Fibroblast of upper back skin (primary cell): ENCODE measurements at places on chromosomes 2 and 18.

- DNase-seq: no peak
Measured at GRCh38 chr18:12820506-12820905, 63.5 kb downstream of the PTPN2 start.

DNA sequence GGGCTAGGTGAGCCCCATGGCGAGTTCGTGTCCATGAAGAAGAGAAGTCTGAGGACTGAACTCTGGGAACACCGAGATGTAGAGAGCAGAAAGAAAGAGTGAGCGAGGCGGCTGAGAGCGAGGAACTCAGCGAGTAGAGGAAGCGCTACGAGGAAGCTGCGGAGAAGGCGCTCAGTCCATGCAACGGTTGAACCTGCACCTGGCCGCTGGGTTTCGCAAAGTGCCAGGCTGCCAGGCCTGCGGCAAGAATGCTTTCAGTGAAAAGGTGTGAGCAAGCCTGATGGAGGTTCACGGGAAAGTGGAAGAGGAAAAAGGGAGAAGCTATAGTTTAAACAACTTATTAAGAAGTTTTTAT lies 251.0 kb upstream of the TMEM200C start:
- DNase-seq: no peak

DNA sequence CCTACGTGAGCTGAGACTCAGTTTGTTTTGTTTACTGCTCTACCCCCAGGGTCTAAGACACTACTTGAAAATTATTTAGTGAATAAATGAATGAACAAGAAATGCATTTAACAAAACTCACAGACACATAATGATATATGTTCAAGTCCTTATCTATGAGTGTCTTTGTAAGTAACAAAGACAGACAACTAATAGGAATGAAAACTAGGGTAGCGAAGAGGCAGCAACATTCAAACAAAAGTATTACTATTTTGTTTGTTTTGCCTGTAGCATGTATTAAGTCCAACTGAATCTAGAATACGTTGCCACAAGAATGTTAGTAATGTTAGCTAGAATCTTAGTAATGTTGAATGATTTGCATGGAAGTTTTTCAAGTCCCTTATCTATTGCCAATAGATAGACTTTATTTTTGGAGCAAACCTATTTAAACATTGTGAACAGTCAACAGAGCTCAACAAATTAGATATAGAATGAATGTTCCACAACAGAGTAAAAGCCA lies 144.8 kb upstream of the VWC2L start:
- peak; percentile 6 for DNase-seq

GRCh38 chr2:37781028-37781427 lies 109.6 kb upstream of the CDC42EP3 start:
- peak; percentile 94 for DNase-seq

DNA sequence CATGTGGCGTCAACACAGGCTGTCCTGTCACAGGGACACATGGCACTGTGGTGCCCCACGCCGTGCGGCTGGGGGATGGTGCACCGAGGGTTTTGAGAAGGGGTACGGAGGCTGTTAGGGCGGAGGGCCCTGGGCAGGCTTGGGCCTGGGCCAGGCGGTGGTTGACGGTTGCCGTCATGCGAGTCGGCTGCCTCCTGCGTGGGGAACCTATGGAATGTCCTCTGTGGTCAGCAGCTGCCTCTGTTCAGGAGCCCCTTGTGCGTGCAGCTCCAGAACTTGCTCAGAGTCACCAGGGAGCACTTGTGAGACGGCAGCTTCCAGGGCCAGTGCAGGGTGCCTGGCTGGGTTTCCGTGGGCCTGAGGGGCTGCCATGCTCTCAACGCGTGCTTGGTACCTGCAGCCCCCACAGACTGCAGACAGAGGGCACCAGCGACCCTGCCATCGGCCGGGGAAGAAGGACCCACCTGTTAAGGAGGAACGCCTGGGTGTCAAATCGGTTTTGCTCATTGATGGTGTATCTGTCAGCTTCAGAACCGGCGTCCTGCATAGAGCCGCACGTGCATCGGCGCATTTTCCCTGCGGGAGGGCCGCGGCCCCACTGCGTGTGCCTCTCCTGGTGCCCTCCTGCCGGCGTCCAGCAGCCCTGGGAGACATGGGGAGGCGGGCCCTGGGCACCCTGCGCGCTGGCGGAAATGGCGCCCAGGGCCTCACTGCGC lies 10.0 kb upstream of the D2HGDH start:
- DNase-seq: no peak

GRCh38 chr2:212745359-212745758 lies 206.8 kb upstream of the ERBB4 start:
- DNase-seq: no peak

- peak; percentile 84 for DNase-seq
Measured at GRCh38 chr2:229445019-229445418, 173.9 kb upstream of the PID1 start.

GRCh38 chr2:63663013-63663864 lies 74.5 kb downstream of the MDH1 start:
- no peak for DNase-seq

DNA sequence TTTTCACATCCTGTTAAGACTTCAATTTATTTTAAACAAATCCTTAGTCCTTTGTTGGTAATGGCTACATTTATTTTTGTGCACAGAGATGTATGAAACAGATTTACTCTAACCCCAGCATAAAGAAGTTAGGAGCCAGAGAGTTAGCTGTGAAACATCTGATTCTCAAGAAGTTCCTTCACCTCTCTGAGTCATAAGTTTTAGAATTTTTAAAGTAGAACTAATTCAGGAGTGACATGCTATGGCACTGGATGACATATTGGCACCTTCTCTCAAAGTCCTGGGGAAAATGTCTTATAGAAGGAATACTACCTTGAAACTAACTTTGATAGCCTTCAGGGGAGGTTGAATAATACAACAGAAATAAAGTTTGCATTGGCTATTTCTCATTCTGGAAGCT lies 6.4 kb upstream of the DSG2 start:
- no peak for DNase-seq

DNA sequence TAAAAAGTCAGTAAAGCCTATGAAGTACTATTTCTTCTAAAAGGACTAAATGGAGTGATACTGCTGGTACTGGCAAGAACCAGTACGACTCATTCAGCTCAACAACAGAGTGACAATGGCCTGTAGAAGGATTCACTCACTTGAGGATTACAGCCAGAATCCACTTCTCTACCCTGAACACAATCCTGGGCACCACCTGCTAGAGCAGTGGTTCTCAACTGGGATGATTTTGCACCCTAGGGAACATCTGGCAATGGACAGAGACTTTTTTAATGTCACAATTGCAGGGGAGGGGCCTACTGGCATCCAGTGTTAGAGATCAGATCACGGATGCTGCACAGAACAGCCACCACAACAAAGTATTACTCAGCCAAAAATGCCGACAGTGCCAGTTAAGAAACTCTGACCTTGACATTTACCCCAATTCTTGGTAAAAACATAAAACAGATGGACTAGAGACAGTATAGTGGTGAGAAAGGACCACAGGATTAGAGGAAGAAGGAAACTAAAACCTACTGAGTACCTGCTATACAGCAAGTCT lies 5.0 kb downstream of the SPIRE1 start:
- DNase-seq: peak; percentile 39

- DNase-seq: no peak
Measured at GRCh38 chr18:63182861-63183260, 136.7 kb downstream of the BCL2 start.

DNA sequence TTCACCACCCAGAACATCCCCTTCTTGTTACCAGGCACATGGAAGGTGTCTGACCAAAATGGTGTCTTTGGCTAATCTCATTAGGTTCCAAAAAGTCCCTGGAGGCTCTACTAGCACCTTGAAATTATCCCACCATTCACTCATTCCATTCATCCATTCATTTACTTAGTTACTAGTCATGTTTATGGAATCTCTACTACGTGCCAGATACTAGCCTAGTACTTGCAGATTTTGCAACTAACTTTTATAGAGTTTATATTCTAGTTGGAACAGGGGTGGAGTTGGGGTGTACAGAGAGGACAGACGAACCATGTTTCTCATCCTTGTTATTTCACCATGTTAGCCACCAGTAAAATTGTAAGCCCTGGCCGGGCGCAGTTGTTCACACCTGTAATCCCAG lies 4.0 kb upstream of the NOP58 start:
- DNase-seq: peak; percentile 3

DNA sequence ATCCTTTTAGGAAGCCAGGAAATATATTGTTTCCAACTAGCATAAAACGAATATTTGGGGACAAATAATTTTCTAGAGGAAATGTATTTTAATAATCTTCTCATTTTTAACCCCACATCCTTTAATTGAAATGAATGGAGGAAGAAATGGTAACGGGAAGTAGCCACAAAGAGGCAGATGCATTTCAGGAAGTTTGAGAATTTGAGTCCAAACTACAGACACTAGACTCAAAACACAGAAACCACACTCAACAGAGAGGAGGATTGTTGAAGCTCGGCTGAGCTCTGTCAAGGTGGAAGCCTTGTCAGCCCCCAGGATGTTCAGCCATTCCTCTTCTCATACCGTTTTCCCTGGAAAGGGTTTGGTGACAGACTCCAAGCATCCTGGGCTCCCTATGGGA lies 288.5 kb downstream of the NAPG start:
- DNase-seq: no peak

- no peak for DNase-seq
Measured at GRCh38 chr2:2647141-2647541, 316.1 kb upstream of the MYT1L start.
